Inflammatory macrophage treated with lipopolysaccharide for 1 hour (primary cell): ENCODE measurements at places on chromosomes 4 and X.

DNA sequence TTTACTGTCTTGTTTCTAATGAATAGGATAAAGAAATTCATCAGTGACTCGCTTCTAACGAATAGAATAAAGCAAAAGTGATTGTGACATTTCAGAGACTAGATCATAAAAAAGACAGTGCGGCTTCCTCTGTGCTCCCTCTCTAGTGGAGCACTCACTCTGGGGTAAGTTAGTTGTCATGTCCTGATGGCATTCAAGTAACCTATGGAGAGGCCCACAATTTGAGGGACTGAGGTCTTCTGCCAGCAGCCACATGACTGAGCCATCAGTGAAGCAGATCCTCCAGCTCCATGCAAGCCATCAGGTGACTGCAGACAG lies 72.4 kb downstream of the YIPF6 start:
- DNase-seq = no peak

GRCh38 chr4:188665491-188666457 lies 526.5 kb downstream of the TRIML1 start:
- DNase-seq = no peak

- DNase-seq = peak; percentile 40
Measured at GRCh38 chr4:106369456-106370060, 980 bp upstream of the GIMD1 start.

DNA sequence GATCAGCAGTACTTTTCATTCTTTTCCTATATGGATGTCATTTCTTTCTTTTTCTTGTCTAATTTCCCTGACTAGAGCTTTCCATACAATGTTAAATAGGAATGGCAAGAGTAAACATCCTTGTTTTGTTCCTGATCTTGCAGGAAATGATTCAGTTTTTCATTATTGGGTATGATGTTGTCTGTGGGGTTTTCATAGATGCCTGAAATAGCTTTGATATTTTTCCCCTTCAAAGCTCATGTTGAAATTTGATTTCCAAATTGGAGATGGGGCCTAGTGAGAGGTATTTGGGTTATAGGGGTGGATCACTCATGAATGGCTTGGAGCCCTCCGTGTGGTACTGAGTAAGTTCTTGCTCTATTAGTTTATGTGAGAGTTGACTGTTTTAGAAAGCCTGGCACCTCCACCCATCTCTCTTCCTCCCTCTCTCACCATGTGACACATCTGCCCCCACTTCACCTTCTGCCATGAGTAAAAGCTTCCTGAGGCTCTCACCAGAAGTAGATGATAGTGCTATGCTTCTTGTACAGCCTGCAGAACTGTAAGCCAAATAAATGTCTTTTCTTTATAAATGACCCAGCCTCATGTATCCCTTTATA lies 22.3 kb upstream of the VSIG1 start:
- DNase-seq = no peak
